ENCODE measurements at places on chromosomes 7 and 10. TPM values are rescaled to one million over a fixed set of nuclear protein-coding genes. Genes with fewer than 3 reads are reported as not detected.

DNA sequence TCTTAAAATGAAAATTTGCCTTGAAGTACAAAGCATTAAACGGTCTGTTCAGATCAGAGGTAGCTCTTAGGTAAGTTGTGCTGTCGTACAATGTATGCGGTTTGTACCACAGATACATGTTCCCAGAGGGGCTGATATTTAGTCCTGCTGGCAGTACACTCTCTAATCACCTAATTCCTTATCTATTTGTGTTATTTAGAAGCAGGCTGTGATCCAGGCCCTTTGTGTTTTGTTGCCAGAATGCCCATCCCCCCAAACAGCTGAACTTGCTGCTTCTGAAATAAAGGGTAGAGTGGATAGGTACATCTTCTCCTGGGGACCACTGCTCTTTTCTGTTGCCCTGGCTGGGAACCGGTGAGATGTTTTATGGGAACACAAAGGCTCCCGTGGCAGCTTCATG is 84.5 kb downstream of the SND1 start:
- DNase-seq: no peak

- DNase-seq: no peak
Observed at GRCh38 chr7:22853674-22854157, 31.1 kb upstream of the TOMM7 start.

Gene ARHGEF35
- 24.0 TPM for polyA plus RNA-seq

Gene AASS
- 80.6 TPM for polyA plus RNA-seq

- no peak for DNase-seq
Observed at GRCh38 chr7:10740805-10741204, 232.9 kb upstream of the PHF14 start.

Gene EPO
- 0.20 TPM for polyA plus RNA-seq

DNA sequence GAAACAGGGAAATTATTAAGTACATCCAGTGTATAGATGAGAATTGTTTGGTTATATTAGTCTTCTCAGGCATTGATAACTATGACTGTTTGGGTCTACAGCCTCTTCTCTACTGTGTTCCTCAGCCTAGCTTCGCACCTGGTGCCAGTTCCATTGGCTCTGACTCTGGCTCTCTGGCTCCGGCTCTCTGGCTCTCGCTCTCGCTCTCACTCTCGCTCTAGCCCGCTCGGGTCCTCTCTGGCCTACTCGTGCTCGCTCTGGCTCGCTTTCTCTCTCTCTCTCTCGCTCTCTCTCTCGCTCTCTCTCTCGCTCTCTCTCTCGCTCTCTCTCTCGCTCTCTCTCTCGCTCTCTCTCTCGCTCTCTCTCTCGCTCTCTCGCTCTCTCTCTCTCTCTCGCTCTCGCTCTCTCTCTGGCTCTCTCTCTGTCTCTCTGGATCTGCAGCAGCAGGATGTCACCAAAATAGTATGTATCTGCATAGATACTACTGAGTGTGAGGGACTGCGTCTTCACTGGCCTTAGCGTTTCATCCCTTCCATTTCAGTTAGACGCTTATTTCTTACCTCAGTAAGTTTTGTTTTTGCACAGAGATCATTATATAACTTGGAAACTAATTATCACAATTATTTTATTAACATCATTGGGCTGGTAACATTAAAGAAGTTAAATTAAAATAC is 6.5 kb upstream of the SSBP1 start:
- DNase-seq: no peak

DNA sequence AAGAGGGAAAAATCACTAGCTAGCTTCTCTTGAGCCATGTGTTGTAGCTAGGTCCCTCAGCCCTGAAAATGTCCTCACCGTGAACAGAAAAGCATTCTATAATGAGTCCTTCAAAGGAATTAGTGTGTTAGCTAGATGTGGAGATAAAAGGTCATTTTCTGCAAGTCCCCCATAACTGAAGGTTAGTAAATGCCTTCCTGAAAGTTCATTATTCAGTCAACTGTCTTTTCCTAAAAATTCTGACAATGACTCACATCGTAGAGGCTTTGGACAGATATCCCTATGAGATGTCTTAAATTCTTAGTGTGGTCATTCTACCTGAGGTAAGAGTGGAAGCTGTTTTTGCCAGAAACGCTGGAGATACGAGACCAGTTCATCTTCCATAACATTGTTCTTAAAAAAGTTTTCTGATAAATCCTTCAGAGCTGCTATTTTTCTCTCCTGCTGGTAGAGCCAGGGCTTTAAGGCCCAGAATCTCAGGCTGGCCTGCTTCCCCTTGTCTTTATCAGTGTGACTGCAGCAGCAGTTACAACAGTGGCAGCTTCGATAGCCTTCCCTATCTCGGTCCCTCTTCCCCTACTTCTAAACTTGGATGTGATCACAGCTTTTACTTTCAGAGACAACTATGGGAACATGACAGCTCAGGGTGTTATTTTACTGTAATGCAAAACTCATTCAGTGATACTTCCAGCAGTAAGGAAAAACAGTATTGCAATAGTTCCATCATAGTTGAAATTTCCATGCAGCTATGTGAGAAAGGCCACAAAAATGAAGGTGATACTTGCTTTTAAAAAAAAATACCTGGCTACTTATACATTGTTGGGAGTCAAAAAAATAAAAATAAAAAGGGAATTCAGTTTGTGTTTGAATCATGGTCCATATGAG is 37.3 kb upstream of the PRKAR2B start:
- DNase-seq: no peak

Gene PHYHIPL
- 15.9 TPM for polyA plus RNA-seq

GRCh38 chr10:11154333-11154732 is 136.7 kb downstream of the CELF2 start:
- no peak for DNase-seq

DNA sequence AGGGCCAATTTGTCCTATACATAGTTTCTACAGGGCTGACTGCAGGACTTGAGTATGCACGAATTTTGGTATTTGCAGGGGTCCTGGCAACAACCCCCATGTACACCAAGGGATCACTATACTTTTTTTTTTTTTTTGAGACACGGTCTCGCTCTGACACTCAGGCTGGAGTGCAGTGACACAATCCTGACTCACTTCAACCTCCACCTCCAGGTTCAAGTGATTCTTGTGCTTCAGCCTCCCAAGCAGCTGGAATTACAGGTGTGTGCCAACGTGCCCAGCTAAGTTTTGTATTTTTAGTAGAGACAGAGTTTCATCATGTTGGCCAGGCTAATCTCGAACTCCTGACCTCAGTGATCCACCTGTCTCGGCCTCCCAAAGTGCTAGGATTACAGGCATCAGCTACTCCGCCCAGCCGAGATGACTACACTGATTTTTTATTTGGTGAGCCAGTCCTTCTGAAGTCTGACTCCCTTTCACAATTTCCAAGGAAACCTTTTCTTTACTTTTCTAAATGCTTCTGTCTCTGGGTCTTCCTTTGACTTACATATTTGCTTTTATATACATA is 19.8 kb downstream of the CFAP70 start:
- no peak for DNase-seq

Gene FAM20C
- polyA plus RNA-seq: 68.5 TPM

DNA sequence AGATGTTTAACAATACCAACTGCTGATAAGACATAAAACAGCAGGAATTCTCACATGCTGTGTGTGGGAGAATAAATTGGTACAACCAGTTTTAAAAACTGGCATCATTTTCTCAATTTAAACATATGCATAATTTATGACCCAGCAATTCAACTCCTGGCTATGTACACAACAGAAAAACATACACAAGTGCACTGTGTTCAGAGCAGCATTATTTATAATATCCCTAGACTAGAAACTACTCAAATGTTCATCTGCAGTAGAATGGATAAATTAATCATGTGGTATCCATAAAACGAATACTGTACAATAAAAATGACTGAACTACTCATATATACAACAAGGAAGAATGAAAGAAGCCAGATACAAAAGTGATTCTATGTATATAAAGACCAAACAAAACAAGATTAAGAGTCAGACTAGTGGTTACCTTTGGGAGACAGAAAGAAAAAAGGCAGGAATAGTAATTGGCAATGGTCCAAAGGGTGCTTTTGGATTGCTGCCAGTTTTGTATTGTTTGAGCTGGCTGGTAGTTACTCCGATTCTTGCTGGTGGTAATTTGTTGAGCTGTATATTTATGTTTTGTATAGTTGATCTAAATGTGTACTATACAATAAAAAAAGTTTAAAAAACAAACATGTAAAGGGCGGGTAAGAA is 306.0 kb downstream of the TFEC start:
- DNase-seq: no peak

DNA sequence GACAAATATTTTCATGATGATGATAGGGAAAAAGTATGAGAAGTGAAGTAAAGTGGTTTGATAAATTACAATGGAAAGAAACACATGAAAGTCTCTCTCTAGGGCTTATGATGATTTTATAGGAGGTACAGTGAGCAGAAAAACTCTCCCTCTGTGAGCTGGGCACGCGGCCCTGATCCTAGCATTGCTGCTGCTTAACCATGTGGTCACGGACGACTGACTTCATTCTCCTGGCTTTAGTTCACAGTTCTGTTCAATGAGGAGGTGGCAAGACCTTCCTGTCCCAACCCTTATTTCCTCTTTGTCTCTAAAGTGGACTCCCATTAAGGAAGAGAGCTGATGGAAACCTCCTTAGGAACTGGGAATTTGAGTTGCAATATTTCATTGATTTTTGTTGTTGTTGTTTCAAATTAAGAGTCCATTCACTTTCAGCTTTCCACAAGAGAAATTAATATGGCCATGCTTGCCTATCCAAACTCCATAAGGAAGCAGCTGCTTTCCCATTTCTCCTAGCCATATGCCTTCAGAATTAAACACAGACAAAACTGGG is 8.2 kb upstream of the PON3 start:
- no peak for DNase-seq

GRCh38 chr10:119138346-119139306 is 26.9 kb downstream of the SFXN4 start:
- no peak for DNase-seq

Gene TMEM229A
- polyA plus RNA-seq: 0.13 TPM

Gene C7orf57
- 0.95 TPM for polyA plus RNA-seq

DNA sequence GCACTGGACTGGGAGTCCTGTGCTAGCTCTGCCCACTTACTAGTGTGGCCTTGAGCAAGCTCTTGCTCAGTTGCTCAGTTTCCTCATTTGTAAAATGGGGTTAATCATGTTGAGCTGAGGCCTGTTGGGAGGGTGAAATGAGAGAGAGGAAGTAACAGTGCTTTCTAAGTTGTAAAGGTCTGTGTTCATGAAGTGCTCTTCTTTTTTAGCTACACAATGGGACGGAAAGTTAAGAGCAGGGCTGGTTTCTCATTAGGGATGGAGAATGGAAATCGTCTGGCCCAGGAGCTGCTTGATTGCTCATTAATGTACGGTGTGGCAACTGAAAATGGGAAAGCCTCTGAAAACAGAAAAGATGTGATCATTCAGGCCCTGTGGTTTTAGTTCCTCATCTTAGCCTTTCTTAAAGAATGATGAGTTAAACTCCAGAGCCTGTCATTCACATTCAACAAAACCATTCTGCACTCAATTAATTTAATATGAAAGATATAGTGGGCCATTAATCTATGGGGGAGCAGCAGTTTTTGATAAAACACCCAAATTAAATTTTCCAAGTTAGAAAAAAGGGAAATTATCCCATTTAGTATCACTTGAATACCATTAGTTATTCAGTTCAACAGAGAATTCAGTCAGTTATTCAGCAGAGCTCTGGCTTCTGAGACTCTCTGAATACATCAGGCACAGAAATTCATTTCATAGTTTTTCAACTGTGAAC is 60.5 kb downstream of the SH2D4B start:
- DNase-seq: no peak

DNA sequence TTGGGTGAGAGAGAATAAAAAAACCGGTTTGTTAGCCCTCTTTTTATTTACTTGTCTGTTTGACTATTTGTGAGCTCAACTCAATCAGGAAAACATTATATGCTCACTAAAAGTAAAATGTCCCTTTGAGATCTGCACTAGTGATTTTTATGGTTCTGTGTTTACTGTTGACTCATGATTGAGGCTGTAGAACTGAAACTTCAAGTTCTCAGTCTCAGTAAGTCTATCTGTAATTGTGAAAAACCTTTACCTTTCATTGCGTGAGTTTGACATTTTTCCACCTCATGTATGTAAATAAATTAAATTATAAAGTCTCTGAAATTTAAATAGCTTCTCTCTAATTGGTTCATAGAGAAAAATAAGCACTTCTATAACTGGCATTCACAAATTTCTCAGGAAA is 17.0 kb upstream of the CASD1 start:
- DNase-seq: no peak

DNA sequence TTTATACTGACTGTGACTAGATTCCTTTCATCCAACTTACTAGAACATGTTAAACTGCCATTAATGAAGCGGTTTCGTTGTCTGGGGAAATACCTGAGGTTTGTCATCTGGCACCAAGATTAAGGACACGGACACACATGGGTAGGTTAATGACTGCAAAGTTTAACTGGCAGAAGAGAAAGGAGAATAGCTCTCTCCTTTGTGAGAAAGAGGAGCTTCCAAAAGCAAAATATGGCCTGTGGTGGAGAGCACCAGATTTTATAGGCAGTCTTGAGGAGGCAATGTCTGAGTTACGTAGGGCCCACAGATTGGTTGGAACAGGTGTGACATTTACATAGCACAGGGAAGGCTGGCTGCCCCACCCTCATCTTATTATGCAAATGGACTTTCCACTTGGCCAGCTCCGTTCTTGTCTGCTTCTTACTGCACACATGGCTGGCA is 1193.0 kb upstream of the CELF2 start:
- DNase-seq: peak; percentile 54

DNA sequence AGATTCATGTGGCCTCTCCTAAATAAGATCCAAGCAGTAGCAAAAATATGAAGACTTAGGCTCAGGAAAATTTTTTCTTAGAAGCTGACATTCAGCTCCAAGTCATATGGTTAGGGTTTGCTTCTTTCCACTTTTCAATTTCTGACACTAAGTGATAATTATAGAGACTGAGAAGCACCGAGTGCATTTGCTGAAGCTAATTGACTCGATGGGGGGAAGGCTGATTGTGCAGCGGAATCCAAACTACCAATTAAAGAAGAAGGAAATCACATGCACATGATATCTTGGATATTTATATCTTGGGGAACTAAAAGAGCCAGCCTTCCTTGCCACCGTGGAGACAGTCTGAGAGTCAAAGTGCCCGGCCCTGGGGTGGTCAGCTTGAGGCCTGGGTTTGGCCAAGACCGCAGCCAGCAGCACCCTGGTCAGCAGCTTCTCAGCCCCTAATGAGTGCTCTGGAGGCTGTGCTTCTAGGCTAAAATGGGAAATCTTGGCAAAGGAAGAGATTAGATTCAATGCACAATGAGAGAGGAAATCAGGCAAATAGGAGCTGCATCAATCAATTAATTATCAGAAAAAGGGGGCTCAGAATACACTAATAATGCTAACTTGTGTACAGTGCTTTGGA is 589.3 kb downstream of the NRG3 start:
- DNase-seq: no peak
